ENCODE measurements at places on chromosomes 1 and 21.

DNA sequence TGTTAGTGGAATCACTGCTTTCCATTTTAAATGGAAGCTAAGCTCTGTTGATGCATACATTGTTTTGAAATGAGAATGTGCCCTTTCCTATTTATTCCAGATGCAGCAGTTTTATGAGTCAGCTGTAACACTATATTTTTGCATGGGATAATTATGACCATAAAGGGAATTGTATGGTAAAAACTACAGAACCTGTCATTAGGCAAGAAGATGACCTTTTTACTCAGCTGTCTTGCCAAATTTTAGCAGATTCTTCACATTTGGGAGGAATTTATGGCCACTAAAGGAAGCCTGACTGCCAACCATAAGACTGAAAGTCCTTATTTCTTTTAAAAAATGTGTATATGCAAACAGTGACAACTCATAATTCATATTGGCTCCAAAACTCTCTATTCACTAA, 356.3 kb upstream of the PRMT6 start:
- DNase-seq, result no peak

DNA sequence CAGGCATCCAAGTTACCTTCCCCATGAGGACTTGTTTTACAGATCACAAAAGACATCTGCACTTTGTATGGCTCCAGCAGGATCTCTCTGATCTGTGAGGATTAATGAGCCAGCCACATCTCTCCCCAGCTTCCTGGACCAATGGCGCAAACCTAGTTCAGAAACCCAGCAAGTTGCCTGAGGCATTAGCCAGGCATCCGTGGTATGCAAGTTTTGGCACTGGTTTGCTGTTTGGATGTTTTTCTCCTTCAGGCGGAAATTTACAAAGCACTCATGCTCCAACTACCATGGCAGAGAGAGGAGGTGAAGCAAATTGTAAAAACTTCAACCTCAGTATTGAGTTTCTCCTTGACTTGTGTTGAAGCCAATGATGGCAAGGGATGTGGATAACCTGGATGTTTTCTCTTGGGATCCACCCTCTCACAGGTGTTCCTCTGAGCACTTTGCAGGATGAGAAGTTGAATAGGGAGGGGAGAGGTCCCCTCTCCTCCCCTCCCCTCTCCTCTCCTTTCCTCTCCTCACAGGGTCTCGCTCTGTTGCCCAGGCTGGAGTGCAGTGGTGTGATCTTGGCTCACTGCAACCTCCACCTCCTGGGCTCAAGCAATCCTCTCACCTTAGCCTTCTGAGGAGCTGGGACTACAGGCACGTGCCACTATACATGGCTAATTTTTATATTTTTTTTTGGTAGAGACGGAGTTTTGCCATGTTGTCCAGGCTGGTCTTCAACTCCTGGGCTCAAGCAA, 25.6 kb upstream of the ENO1 start:
- DNase-seq, result no peak

GRCh38 chr1:156717351-156717750, 10.9 kb upstream of the METTL25B start:
- DNase-seq, result no peak

GRCh38 chr1:3133686-3134085, 64.7 kb downstream of the PRDM16 start:
- DNase-seq, result no peak

DNA sequence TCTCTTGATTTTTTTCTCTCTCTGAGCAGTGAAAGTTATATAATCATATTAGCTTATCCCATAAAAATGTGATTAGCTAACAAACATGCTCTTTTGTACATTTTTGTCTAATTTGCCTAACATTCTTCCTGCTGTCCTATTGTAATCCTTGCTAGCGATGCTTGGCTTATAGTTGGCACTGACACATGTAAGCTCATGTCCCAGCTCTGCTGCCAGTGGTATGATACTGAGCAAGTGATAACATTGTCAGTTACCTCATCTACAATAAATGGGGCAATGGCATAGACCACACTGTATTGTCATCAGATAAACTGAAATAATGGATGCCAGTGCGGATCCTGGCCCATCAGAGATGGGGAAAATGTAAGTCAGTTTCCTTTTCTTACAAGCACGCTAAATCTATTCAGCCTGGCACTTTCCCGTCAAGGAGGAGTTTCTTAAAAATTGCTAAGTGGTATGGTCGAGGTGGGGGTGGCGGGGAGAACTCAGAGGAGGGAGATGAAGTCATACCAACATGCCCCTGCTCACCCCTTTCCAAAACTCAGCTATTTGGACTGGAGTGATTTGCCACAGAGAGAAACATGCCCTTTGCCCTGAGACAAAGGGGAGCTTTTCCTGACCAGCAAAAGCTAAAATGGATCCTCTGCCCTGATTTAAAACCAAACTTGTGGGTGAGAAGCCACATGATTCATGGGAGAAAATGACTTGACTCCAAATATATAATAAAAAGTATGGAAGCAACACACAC, 1.3 kb downstream of the FYB2 start:
- no peak for DNase-seq

GRCh38 chr1:226865590-226865989, 4.8 kb upstream of the PSEN2 start:
- no peak for DNase-seq

DNA sequence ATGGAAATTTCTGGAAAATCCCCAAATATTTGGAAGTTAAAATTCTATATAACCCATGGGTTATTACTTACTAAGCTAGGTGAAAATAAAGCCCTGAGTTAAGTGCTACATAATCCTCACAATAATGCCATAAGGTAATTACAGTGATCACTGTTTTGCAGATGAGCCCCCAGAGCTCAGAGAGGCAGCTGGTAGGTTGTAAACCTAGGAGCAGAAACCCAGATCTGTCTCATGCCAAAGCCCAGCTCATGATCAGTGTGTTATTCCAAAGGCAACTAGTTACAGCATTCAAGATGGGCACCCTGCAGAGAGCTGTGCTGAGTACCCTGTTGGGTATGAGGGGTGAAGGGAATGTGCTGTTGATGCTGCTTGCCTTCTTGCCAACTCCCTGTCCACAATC, 10.8 kb upstream of the MYOG start:
- no peak for DNase-seq

DNA sequence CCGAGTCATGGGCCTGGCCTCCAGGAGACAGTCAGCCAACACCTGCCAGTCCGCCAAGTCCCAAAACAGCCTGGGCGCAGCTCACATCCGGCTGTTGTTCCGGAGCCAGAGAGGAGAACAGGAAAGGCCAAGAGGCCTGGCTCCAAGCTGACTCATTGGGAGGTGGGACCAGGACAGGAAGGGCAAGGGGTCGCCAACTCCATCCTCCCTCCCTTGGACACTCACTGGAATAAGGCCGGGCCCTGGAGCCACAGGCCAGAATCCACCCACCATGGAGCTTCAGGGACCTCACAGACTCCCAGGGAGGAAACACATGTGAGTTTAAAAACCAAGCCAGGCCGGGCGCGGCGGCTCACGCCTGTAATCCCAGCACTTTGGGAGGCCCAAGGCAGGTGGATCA, 25.1 kb upstream of the CLIC4 start:
- no peak for DNase-seq

DNA sequence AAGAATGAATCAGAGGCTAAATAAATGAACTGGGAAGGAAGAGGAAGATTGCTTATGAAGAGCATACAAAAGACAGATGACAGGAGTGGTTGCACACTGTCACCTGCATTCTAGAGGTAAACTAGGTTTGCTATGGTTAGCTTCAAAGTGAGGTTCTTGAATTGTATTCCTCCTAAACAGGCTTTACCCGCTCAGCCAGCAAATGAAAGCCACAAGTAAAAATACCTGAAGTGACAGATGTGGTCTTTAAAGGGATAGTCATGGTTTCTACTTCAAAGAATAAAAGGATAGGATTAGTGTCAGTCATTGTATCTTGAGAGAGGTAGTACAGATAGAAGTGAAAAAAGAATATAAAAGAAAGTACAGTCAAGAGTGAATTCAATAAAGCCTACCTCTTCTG, 32.4 kb upstream of the PRDX6 start:
- no peak for DNase-seq

- no peak for DNase-seq
Measured at GRCh38 chr1:200099040-200099439, 71.5 kb downstream of the NR5A2 start.

Measured in stimulated activated effector memory CD8-positive, alpha-beta T cell treated with anti-CD3 and anti-CD28 coated beads, Interleukin-12 subunit alpha, Interleukin-12 subunit beta, amount 100 ng/mL, for 72 hours (primary cell).